Iris pigment epithelial cell (primary cell): ENCODE measurements at places on chromosomes 11 and 22.
A peak's percentile ranks its signal among the peaks of the same experiment; 100 is the strongest.

DNA sequence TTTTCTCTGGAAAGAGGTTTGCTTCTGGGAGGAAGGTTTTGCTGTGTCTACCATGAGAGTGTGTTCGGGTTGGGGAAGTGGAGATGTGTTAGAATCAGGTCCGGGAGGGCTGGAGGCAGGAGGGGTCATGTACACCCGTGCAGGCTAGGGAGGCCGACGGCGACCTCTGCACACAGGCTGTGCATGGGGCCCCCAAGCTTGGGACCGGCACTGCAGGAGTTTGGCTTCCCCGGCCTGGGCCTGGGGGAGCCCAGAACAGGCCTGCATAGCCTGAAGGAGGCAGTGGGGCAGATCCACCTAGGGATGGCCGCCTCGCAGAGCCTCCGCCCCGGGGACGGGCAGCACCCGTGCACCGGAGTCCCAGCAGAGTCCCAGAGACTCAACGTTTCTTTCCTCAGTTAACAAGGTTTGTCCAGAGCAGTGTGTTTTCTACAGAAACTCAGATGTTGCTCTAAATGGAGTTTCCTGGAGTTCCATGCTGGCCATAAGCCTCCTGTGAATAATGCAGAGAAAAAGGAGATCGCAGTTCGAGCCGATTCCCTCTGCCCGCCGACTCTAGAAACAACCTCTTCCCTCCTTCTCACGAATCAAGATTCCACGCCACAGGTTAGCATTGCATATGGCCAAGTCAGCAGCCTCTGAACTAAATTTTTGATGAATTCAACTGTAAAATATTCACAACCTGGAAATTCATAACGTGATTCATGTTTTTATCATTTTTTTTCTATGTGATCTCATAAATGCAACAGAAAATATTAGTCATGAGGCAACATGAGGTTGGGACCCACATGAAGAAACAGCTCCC is 427.3 kb downstream of the BRD1 start:
- no peak for DNase-seq

GRCh38 chr22:43411869-43412807 is at the start of gene MPPED1:
TSS of gene MPPED1 (plus strand) at chr22:43412014. CDS start at chr22:43424986, 12,972 bp downstream.
- DNase-seq = no peak

GRCh38 chr11:118277312-118277711 is 13.2 kb upstream of the MPZL2 start:
- peak; percentile 57 for DNase-seq

DNA sequence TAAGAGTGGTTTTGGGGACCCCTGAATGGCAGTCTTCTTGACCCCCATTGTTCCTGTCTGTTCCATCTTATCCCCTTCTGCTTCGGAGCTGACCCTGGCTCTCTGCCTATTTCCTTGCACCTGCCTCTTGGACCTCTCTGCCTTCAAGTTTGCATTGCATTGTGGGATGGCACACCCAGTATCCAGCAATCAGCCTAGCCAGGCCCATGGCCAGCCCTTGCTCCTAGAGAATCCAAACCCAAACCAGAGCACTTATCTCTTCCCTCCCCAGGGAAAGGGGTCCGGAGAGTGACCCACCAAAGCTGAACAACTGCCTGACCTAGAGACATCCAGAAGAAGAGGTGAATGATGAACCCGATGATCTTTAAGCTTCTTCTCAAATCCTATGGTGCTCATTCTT is 607.3 kb upstream of the CADM1 start:
- no peak for DNase-seq

GRCh38 chr22:45051946-45052345 is 42.1 kb upstream of the PHF21B start:
- no peak for DNase-seq
